ENCODE measurements at places on chromosomes 6 and 20.

DNA sequence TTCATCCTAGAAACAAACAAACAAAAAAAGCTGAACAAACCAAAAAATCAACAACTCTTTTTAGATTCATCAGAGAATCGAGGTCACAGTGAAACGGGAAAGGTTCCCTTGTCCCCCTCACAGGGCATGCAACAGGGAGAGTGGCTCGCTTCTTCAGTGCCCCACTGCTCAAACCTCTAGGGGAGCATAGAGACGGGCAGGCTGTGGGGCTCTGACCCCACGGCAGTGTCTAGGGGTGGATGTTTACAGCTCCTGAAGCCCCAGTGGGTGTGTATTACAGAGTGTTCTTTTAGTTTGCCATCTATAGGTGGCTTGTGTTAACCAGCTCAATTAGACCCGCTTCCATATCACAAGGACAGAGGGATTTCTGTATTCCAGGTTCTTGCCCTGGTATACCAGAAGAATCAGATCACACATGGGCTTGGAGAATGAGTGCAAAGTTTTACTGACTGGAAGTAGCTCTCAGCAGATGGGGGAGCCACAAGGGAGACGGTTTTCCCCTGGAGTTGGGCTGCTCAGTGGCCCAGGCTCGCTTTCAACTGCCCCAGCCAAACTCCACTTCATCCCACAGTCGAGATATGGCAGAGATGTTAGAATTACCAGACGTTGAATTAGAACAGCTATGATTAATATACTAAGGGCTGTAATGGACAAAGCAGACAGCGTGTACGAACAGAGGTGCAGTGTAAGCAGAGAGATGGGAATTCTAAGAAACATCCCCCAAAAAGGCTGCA is 192.6 kb upstream of the CST7 start:
- DNase-seq: no peak

- no peak for DNase-seq
Observed at GRCh38 chr6:43082806-43083655, 6.9 kb downstream of the PTK7 start.

DNA sequence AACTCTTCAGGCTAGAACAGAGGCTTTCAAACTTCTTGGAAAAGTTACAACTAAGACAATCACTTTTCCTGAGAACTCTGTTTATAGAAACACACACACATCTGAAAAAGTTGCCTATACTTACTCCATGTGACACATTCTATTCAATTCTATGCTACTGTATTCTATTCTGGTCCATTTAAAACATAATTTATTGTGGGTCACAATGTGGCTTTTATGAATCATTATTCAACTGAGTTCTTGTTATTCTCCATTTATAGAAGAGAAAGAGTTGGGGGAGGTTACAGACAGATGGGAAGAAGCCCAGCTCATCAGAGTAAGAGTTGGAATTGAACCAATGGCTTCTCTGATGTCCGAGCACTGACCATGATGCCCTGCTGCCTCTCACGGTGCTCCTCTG is 21.6 kb upstream of the BCAS1 start:
- no peak for DNase-seq

GRCh38 chr20:1888796-1889463 is 6.3 kb upstream of the SIRPA start:
- no peak for DNase-seq

DNA sequence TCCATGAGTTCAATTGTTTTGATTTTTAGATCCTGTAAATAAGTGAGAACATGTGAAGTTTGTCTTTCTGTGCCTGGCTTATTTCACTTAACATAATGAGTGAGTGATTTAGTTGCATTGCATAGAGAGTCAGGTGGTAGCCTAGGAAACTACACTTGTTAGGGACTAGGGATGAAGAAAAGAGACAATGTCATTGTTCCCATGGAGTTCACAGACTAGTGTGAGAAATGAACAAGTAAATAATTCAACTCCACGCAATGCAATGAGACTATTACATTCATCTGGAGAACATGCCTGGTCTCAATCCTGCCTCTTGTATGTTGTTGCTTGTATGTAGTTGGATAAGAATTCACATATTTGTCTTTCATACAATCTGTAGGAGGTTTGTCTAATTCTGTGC is 76.3 kb upstream of the B3GAT2 start:
- DNase-seq: no peak

DNA sequence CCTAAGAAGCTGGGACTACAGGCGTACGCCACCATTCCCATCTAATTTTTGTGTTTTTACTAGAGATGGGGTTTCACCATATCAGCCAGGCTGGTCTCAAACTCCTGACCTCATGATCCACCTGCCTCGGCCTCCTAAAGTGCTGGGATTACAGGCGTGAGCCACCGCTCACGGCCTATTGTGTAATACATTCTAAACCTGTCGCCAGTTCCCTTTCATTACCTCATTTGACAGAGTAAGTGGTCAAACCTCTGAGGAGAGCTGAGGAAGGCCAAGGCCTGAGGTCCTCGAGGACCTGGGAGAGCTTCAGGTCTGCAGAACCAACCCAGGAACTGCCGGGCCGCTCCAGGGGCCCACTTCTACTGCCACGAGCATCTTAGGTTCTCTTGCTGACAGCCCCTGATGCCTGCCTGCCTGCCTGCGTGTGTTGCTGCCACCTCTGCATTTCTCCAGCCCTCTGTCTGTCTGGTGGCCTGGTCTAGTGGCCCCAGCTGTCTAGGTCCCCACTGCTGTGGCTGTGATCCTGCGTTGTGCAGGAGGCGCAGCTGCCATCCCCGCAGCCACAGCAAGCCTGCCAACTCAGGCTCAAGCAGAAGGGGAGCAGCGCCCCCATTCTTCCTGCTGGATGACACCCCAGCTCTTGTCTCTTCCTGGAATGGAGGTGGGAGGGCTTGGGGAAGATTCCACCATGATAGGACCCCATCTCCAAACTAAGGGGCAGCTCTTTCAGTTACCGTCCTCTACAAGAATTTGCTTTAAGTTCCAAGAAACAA is 45.3 kb downstream of the PRR18 start:
- DNase-seq: no peak

- DNase-seq: no peak
Observed at GRCh38 chr20:48270885-48271284, 485.6 kb upstream of the SULF2 start.

DNA sequence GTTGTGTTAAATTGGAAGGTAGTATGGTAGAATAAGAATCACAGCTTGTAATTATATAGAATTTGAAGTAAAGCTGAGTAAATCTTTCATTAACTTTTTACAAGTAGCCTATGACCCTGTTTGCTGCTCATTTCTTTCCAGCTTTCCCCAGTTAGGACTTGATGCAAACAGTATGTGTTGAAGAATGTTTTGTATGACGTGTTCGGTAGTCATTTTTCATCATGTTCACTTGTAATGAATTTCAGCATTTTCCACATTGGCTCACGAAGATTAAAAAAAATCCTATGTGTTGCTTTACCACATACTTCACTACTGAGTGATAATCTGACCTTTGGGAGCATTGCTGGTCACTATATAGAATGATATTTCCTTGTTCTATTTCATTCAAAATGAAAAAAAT is 162.4 kb downstream of the CDKAL1 start:
- DNase-seq: no peak

DNA sequence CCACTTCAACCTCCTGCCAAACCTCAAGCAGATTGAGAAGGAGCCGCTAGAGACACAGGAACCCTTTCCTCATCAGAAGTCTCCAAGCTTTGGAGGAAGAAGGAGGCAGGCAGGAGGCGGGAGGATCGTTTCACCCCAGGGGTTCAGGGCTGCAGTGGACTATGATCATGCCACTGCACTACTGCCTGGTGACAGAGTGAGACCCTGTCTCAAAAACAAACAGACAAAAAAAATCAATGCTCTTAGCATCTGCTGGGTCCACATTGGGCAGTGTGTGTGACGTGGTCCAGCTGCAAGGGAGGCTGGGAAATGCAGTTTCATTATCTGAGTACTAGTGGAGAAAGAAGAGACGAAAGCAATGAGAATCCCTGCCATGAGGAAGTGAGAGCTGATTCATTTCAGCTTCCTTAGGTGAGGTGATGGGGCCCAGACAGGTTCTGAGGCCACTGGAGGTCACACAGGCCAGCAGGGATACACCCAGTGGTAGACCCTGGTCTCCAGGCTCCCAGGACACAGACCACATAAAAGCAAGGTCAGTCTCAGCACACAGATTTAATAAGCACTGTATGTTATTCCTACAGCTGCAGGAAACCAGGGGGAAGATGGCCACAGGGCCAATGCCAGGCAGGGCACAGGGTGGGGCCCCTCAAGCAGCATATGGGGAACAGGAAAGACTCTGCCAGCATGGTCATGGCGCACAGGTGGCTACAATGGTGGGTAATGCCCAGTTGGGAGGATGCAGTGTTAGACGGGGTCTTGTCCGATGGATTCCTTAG is 4.3 kb downstream of the GFRA4 start:
- no peak for DNase-seq

GRCh38 chr20:25549843-25550477 is 35.4 kb downstream of the NINL start:
- no peak for DNase-seq

GRCh38 chr6:170076466-170077165 is 214.3 kb downstream of the DLL1 start:
- DNase-seq: no peak

DNA sequence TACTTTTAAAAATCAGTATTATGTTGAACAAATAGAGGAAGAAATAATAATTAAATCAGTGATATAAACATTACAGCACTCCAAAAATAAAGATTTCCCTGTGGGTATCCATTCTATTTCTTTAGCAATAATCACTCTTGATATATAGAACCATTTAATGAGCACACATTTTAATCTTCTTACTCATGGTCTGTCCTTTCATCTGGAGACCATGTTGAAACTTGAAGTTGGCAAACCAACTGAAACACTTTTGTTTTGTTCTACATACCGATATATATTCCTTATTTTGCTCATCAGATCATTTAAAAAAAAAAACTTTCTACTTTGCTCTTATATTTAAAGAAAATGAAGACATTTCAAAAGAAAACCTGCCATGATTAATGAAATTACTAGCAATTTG is 13.4 kb downstream of the C6orf58 start:
- DNase-seq: no peak

DNA sequence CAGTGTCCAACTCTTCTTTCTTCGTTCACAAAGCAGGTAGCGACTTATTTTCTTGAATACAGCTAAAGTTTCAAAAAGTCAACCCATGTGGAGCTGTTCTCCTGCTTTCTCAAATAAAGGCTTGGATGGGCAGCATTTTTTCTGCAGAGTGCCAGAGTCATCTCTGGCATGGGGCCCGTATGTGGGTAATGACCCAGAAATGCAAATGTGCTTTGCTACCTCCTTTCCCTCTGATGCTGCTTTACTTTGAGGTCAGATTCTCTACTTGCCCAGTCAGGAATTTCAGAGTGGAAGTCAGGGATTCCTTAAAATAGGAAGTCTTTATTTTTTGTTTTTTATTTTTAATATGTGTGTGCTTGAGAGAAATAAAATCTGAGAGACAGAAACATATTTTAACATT is 4.9 kb downstream of the NKAIN2 start:
- DNase-seq: no peak

DNA sequence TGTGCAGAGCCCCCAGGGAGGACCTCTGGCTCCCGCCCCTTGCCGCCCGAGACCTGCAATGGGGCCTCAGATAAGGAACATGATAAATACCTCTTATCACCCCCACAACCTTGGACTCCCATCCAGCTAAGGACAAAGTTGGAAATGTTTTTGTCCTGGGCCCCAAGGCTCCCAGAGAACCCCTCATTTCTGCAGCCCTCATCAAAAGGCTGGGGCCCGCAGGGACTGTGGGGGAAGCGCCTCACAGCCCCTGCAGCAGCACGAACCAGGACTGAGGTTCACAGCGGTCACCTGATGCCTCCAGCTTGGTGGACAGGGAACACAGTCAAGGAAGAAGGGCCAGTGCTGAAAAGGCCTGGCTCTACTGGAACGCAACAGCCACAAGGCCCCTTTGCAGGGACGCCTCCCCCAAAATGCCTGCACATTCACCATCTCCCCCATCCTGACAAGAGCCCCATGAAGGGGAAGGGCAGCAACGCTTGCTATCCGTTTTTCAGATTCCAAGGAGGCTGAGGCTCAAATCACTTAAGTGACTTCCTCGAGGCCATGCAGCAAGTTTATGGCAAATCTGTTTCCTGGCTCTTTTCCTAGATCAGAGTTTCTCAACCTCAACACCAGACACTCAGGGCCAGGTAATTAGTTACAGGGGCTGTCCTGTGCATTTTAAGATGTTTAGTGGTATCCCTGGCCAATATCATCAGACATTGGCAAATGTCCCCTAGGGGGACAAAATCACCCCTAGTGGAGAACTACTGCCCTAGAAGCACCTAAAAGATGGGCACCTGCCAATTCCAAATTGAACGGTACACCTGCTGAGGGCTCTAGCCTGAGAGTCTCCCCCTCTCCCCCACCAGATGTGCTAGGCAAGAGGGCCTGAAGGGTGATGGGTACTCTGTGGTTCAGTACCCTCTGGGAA is 10.6 kb downstream of the TFEB start:
- no peak for DNase-seq

- DNase-seq: no peak
Observed at GRCh38 chr6:56751604-56752003, 108.9 kb upstream of the DST start.

DNA sequence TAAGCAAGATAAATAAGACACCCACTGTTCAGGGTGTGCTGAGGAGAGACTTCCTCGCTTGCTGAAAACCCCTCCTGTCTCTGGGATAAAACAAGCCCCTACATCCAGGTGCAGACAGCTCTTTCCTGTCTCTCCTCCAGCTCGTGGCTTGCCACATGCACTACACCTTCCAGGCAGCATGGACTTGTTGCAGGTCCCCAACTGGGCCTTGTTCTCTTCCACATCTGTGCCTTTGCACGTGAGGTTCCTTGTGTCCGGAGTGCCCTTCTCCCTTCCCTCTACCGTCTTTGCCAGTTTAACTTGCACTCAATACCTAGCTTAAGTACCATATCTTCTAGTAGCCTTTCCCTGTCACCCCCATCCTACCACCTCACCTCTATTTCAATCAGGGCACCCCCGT is 397.6 kb downstream of the RNGTT start:
- no peak for DNase-seq

DNA sequence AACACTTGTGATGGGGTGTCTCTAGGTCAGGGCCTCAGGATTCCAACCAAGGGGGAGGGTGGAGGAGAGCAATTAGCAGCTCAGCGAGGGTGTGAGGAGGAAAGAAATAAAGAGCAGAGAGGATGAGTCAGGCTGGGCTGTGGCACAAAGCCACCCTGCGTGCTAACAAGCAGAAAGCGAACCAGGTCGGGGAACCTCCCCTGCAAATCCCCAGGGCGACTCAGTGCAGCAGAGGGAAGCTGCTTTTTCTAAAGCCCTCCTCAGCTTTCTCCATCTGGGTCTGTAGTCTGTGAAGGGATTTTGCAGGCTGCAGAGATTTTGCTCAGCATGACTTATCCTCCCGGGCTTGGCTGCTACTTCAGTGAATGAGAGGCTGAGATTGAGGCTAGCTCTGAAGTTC is 6.6 kb upstream of the SPO11 start:
- DNase-seq: no peak

DNA sequence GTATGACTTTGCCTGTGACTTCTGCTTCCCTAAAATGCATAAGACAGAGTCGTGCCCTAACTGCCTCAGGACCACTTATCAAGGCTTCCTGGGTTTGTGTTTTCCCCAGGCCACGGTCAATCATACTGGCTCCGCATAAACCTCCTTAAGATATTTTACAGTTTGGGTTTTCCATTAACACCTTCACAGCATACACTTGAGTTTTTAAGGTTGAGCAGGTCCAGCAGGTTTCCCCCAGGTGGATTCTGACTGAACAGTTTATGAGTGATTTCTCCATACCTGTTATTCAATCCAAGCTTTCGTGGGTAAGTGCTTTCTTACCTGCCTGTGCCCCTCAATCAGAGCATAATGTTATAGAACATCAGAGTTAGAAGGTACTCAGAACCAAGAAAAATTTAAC is 39.3 kb downstream of the NINL start:
- no peak for DNase-seq

Data from stimulated activated CD8-positive, alpha-beta memory T cell treated with anti-CD3 and anti-CD28 coated beads, Interleukin-4, amount 100 ng/mL, for 1 hour (primary cell).